Motor neuron (in vitro differentiated cells): ENCODE measurements at places on chromosomes 4 and X. TPM values are rescaled to one million over a fixed set of nuclear protein-coding genes. Genes with fewer than 3 reads are reported as not detected.

- ATAC-seq, result no peak
These were observed 365.0 kb downstream of the PPP3CA start for GRCh38 chr4:100982345-100982744.

DNA sequence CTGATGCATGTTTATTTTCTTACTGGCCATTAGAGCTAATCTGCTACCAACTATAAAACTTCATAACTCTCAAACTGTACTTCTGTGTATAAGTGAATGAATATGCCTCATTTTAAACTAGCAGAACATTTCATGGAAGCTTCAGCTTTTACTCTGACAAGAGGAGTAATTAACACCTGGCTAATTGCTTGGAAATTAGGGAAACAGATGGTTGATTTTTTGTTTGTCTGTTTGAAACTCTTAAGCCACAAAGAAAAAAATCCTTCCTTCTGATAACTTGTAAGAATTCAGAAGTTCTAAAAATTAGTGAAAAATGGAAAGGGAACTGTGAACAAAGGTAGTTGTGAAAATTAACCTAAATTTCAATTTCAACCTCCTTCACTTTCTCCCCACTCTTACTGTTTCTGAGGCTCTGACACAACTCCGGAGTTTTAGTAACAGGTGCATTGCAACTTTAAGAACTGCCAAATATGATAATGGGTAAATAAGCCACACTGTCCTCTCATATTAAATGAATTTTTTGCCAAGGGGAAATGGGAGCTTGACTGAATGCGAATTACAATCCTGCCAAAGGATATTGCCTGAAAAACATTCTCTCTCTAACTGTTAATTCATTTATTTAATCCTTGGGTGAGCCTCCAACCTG is 1.0 kb downstream of the EGF start:
- no peak for ATAC-seq

- no peak for ATAC-seq
These were observed 174.2 kb downstream of the BTC start for GRCh38 chr4:74619931-74620702.

- ATAC-seq, result no peak
These were observed 112.2 kb upstream of the ENPP6 start for GRCh38 chr4:184329659-184330400.

GRCh38 chr4:16122308-16122711 is 38.5 kb upstream of the PROM1 start:
- no peak for ATAC-seq

DNA sequence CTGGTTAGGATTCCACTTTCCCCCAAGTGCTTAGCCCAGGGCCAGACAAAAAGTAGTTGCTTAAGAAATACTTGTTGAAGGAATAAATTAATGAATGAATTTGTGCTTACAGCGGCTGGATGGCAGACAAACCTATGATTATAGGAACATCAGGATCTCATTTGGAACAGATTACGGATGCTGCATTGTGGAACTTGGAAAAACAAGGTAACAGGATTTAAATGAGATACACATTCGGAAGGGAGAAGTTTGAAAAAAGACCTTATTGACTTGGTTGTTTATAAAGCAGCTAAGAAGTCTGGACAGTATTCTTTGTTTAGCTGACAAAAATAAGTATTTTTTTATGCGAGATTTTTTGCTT is 572 bp downstream of the EXOSC9 start:
- ATAC-seq, result no peak

The TEC gene
- 3.4 and 5.1 TPM in 2 replicates for total RNA-seq

The MAGEC3 gene
- 0.05 and 0.38 TPM in 2 replicates for total RNA-seq

DNA sequence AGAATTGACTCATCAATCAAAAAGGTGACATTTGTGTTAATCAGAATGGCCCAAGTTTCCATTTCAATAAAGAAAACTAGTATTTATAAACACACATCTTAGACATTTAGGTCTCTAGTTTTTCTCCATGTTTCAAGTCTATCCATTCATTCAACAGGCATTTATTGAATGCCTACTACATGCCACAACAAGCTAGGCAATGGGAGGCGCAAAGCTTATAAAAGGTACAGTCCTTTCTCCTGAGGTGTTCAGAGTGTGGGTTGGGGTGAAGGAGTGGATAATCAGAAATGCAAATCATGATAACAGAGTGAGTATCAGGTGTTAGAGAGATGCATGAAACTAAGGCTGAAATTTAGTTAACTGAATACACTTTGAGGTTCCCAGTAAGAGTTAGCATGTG is 78.0 kb downstream of the HCCS start:
- no peak for ATAC-seq

GRCh38 chr4:180814875-180815417 is 1428.3 kb upstream of the TENM3 start:
- no peak for ATAC-seq

The RPS6KA6 gene
- 0.80 and 1.4 TPM in 2 replicates for total RNA-seq

DNA sequence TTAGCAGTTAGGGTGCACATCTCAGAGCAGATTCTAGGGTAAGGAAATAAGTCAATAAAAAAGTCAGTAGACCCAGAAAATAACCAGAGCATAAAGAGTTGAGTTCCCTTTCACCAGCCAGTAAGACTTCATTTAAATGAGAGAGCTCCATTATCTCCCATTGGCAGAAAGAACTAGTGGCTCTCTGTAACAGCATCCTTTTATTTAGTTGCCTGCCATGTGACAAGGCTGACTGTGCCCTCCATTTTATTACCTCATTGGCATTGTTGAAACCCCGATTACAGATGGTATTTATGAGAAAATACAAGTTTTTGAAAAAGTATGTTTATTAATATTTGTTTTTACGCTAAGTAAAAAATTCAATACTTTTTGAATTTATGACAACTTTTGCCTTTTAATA is 859.5 kb upstream of the NDST4 start:
- no peak for ATAC-seq

The KCNE5 gene
- not detected in 2 replicates for total RNA-seq
